Fibroblast of villous mesenchyme (primary cell): ENCODE measurements at places on chromosomes 12 and 14. TPM values are rescaled to one million over a fixed set of nuclear protein-coding genes. Genes with fewer than 3 reads are reported as not detected.
A peak's percentile ranks its signal among the peaks of the same experiment; 100 is the strongest.

Gene ANKRD13A
- 144 and 195 TPM in 2 replicates for total RNA-seq

Gene MYF6
- total RNA-seq: not detected in 2 replicates

Gene KIF26A
- total RNA-seq: under 0.01 TPM in 2 replicates

Gene SERPINA3
- total RNA-seq: 0.32 TPM in 1 of 2 replicates, not detected in the other

Gene LRRC10
- total RNA-seq: not detected in 2 replicates

Gene GLIPR1L2
- total RNA-seq: 0.32 and 0.43 TPM in 2 replicates

Gene CLEC1B
- under 0.01 TPM in 1 of 2 replicates, not detected in the other for total RNA-seq

Gene SVOP
- total RNA-seq: not detected in 2 replicates

Gene RASAL1
- not detected in 2 replicates for total RNA-seq

Gene PTPRO
- total RNA-seq: under 0.01 TPM in 2 replicates

Gene ZNF26
- total RNA-seq: 10.4 and 23.2 TPM in 2 replicates

GRCh38 chr14:96130854-96131253 lies 73.8 kb upstream of the BDKRB2 start:
- DNase-seq: peak; percentile 36

GRCh38 chr12:85733984-85734383 lies 102.2 kb downstream of the RASSF9 start:
- DNase-seq: no peak

DNA sequence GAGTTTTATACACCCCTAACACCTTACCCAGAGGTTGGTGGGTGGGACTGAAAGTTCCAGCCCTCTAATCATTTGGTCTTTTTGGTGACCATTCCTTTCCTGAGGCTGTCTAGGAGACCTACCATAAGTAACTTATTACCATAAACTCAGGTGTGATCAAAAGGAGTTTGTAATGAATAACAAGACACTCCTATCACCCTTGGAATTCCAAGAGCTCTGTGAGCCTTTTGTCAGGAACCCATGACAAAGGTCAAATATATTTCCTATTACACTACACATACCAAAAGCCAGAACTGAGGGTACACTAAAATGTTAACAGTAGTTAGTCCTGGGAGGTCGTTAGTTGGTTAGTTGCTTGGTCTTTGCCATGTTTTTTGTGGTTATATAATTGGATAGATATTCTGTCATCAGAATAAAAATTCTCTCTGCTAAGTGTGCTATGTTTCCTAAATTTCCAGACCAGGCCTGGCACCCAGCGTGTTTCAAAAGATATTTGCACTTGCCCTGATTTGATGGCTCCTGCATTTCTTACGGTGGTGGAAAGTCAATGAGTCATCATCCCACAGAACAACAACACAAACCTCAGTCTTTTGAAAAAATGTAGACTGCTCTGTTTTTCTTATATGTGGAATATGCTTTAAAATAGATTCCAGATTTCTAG lies 27.0 kb upstream of the AKAP5 start:
- peak; percentile 86 for DNase-seq

GRCh38 chr14:87491816-87492215 lies 501.2 kb downstream of the GALC start:
- DNase-seq: no peak

GRCh38 chr12:92108651-92109050 lies 37.0 kb downstream of the BTG1 start:
- DNase-seq: peak; percentile 97

DNA sequence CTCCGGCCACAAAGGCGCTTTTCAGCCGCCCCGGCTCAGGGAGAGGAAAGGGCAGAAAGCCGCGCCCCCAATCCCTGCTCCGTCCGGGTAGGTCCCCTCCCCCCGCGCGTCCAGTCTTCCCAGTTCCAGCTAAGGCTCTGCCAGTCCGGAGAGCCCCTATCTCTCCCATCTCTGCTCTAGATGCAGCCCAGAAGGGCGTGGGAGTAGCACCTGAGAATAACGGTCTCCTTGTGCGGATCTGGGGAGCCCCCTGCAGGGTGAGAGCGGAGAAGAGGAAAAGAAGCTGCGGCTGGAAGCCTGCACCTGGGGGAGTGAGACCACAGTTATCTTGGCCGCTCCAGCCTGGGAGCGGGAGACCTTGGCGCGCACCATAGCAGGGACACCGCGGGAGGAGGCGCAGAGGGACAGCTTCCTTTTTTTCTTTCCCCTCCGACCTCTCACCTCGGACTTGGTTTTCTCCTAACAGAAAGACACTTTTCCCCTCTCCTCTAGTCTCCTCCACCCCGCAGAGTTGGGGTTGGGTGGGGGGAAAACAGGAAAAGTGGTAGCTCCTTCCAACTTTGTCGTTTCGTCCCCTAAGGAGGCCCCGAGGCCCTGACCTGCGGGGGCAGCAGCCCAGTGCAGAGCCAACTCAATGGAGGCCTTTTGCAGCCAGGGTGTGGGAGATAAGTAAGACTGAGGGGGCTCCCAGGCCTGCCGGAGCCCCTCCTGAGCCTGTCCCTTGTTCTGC lies 2.4 kb downstream of the DHH start:
- DNase-seq: peak; percentile 43

GRCh38 chr12:57191410-57191809 lies 25.2 kb upstream of the NXPH4 start:
- DNase-seq: peak; percentile 12

GRCh38 chr12:30828686-30829085 lies 73.9 kb upstream of the CAPRIN2 start:
- no peak for DNase-seq

DNA sequence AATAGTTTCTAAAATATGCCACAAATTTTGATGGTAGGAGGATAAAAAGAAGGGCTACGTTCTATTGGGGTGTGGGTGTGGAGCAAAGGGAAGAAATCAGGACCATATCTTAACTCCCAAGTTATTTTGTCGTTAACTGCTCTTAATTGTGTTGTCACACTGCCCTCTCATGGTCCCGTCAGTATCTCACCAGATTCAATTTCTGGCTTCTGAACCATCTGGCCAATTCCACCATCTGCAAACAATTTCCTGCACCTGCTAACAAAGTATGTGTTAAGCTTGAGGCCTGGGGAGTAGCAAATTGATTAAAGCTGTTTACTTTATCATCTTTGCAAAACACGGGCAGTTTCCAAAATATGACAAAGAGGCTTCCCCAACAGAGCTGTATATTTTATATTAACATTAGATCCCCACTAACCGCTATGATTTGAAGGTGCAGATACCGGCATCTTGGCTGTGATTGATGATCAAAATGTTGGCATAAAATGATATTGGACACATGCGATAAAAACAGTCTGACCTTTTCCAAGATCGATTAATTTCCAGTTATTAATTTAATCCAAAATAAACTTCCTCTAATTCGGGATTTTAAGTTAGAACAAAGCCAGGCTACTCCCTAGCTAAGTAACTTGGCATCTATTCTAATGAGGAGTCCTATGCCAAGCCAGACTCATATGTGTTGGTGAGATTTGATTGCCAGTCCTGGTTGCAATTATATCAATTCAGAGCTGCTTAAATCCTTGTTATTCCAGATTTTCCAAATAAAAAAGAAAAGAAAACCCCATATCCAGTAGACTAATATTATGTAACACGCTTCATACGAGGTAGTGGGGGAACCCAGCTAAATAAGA lies 6.9 kb upstream of the DNM1L start:
- peak; percentile 84 for DNase-seq

DNA sequence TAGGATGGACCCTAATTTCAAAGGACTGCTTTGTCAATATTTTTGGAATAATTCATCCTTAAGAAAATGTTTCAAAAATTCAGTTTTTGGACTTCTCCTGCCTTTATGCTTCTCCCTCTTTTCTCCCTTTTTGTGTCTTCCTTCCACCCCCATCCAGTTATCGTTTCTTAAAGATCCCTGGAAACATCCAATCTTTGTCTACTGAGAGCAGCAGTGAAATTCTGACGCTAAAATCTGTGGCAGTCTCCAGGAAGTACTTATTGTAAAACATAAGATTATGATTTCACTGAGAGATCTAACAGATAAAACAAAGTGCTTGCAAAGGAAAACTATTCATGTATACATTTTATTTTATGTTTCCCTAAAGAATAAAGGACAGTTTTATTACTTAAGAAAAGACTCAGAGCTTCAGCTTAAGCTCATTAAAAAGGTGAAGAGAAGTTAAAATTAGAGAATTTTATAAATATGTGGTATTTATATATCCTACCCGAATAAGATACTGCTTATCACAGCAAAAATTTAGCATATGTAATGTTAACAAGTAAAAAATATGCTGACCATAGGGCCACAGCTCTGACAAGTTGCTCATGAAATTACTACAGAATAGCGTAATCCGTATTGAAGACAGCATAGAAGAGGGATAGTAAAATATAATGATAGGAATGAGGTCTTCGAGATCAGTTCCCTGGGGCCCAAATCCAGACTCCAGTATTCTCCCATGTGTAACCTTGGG lies 6.9 kb downstream of the FRMD6 start:
- DNase-seq: no peak

GRCh38 chr12:3002646-3003045 lies 43.4 kb downstream of the TEAD4 start:
- no peak for DNase-seq

DNA sequence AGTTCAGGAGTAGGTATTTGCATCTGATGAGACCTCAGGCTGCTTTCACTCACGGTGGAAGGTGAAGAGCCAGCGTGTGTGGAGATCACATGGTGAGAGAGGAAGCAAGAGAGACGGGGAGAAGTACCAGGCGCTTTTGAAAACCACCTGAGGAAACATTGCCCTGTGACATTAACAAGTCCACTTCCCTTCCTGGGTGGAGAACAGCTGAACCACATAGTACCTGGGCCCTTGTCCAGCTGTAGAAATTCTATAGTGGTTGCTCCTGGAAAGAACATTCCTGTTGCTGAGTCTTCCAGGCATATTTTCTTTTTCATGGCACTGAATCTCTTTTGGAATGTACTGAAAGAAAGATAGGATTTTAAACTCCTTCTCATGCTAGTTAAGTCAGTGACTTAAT lies 87.3 kb upstream of the RIN3 start:
- DNase-seq: peak; percentile 37

DNA sequence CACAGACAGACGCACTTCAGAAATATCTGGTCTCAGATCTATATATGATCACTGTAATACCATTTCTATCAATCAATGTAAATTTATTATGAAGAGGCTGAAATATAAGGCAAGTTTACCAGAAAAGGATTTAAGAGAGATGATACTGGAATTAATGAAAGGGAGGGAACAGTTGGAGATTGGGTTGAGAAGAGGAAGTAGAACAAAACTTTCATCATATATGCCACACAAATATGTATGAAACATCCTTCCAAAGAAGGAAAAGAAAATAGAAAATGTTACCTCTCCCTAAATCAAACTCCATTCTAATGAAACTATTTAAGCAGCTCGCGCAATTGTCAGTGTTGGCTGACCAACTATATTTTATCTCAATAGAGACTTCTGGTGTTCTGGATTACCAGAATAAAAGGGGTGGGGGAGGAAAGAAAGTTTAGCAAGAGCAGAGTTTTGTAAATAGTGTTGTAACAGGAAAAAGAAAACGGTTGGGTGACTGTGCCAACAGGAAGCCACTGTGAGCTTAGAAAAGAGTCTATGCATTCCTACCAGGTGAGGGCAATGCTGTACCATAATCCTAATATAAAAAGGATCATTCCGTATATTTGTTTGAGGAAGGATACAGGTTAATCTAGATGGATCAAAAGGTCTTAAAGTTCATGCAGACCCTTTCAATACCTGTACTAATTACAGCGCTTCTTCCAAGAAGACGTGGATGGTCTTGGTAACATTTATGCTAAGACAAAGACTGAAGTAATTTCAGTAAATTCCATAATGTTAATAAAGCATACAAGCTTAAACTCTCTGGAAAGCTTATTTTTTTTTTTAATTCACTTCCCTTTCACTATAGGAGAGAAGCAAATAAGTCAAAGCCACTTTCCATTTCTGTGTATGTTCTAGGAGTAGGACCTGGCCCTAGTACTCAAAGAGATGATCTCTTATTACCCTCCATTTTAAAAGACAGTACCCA lies 14.5 kb upstream of the LLPH start:
- DNase-seq: peak; percentile 80

DNA sequence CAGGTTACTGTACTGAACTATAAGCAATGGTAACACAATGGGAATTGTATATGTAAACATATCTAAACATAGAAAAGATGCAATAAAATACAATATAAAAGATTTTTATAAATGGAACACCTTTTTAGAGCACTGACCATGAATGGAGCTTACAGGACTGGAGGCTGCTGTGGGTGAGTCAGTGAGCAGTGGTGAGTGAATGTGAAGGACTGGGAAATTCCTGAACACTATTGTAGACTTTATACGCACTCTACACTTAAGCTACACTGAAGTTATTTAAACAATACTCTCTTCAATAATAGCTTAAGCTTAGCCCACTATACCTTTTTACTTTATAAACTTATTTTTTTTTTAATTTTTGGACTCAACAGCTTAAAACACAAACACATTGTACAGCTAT lies 313.5 kb downstream of the KCNC2 start:
- no peak for DNase-seq

DNA sequence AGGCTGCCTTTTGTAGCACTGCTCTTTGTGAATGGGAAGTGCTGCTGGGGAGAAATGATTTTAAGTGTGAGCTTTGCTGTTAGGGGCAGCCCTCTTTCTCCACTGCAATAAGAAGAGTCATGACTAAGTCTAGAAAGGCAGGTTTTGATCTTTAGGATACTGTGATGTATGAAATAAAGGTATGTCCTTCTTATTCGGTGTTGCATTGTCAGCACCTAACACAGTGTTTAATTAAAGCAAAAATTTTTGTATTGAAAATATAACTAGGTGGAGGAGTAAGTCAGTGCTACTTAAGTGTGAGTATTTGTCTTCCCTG lies 81.5 kb downstream of the ETV6 start:
- DNase-seq: no peak

- DNase-seq: no peak
These were observed 11.8 kb upstream of the TAMALIN start for GRCh38 chr12:51994959-51995358.

DNA sequence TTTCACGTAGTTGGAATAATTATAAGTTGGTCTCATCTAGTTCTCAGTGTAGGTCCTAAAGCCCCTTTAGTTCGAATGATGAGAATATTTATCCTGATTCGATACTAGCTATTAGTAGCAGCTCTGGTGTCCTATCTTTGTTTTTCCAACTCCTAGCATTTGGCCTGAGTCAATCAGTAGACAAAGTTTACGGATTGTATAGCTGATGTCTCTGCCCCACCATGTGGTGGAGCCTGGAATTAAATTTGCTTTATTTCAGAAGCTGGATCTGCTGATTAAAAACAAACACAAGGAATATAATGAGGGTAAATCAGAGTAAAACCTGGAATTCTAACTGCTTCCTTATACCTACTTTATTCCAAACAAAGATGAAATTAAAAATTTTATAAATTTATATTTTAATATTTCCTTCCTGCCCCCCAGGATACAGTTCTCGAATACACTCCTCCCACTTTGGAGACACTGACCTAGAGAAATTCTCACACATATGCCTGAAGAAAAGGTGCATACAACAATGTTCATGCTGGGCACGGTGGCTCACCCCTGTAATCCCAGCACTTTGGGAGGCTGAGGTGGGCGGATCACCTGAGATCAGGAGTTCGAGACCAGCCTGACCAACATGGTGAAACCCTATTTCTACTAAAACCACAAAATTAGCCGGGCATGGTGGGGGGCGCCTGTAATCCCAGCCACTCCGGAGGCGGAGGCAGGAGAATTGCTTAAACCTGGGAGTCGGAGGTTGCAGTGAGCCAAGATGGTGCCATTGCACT lies 7.6 kb upstream of the BRMS1L start:
- peak; percentile 50 for DNase-seq
